ENCODE measurements at places on chromosomes 2 and 18. TPM values are rescaled to one million over a fixed set of nuclear protein-coding genes. Genes with fewer than 3 reads are reported as not detected.
A peak's percentile ranks its signal among the peaks of the same experiment; 100 is the strongest.

The MC2R gene
- not detected for total RNA-seq

The NEURL3 gene
- not detected for total RNA-seq

The UGT1A3 gene
- total RNA-seq, result not detected

The GATA6 gene
- total RNA-seq, result 0.08 TPM

The RAD51AP2 gene
- not detected for total RNA-seq

The DOK6 gene
- not detected for total RNA-seq

The DTYMK gene
- 6.0 TPM for total RNA-seq

The EPB41L3 gene
- total RNA-seq, result 11.2 TPM

The REG3G gene
- total RNA-seq, result not detected

The ST3GAL5 gene
- 77.8 TPM for total RNA-seq

The CHCHD5 gene
- 14.3 TPM for total RNA-seq

GRCh38 chr18:4721545-4721944 is 266.4 kb upstream of the DLGAP1 start:
- no peak overlapping the region for H3K4me3 ChIP-seq
- no peak for DNase-seq
- no peaks in the 10 kb centered on the region for H3K4me1 ChIP-seq
- no peaks in the 10 kb centered on the region for H3K27me3 ChIP-seq
- H3K27ac ChIP-seq, result no peak overlapping the region
- no peaks in the 10 kb centered on the region for H3K36me3 ChIP-seq

DNA sequence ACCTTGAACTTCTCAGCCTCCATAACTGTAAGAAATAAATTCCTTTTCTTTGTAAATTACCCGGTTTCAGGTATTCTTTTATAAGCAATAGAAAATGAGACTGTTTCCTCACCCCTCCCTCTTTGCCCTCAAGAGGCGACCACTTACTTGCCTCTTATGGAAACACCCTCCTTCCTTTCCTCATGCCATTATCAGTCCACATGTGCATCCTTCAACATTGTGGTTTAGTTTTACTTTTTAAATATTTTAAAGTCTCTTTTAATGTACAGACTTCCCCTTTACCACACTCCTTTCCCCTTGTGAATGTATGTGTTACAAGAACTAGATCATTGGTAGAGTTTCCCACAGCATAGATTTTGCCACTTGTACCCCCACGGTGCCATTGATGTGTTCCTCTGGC is 202.4 kb upstream of the SIX2 start:
- no peaks in the 10 kb centered on the region for H3K4me1 ChIP-seq
- no peak overlapping the region for H3K4me3 ChIP-seq
- no peak for DNase-seq
- no peak overlapping the region for H3K27ac ChIP-seq
- H3K36me3 ChIP-seq, result no peaks in the 10 kb centered on the region
- peaks cover 5% of the 10 kb centered on the region for H3K27me3 ChIP-seq

- no peak for DNase-seq
- H3K4me1 ChIP-seq, result no peaks in the 10 kb centered on the region
- H3K27me3 ChIP-seq, result no peaks in the 10 kb centered on the region
Observed at GRCh38 chr2:198657512-198658121, 800.1 kb downstream of the SATB2 start.

DNA sequence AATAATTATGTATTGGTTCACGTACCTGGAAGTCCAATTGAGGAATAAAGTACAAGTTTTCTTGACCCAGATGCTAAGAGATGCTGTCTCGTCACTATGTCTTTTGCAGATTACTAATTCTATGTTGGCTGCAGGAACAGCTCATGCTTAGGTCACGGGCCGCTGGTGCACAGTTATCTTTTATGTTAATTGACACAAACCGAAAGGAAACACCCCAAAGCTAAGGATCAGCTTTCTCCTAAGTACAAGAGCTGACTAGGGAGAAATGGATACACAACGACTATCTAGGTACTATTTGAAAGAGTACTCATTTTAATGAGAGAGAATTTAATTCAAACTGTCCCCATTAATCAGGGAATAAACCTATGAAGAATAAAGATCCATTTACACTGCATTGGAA is 217.7 kb upstream of the SLC35G4 start:
- no peak overlapping the region for H3K4me3 ChIP-seq
- no peak overlapping the region for H3K27ac ChIP-seq
- DNase-seq, result no peak

- DNase-seq, result no peak
- peaks cover 35% of the 10 kb centered on the region for H3K36me3 ChIP-seq
- H3K4me3 ChIP-seq, result no peak overlapping the region
- H3K27me3 ChIP-seq, result no peaks in the 10 kb centered on the region
- no peaks in the 10 kb centered on the region for H3K4me1 ChIP-seq
Observed at GRCh38 chr2:32680942-32681341, 53.1 kb downstream of the TTC27 start.

DNA sequence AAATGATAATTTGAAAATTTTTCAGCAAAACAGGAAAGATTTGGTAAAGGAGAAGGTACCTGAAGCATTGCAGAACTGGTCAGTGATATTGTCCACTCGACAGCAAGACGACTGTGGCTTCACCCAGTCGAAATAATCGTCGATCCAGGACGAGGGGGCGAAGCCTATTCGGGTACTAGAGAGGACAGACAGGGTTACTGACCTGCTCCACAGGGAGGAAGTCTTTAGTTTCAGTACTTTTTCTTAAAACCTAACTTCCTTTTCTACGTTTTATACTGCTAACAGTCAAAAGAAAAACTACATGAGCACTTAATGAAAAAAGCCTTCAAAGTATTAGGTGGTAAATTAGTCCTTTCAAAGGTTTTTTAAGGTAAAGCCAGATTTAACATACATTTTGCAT is 36.0 kb downstream of the RMC1 start:
- no peak for DNase-seq
- H3K4me1 ChIP-seq, result peaks cover 35% of the 10 kb centered on the region
- no peak overlapping the region for H3K27ac ChIP-seq
- H3K4me3 ChIP-seq, result no peak overlapping the region

- no peaks in the 10 kb centered on the region for H3K36me3 ChIP-seq
- H3K27me3 ChIP-seq, result no peaks in the 10 kb centered on the region
- H3K4me1 ChIP-seq, result no peaks in the 10 kb centered on the region
- H3K27ac ChIP-seq, result no peak overlapping the region
- no peak for DNase-seq
- no peak overlapping the region for H3K4me3 ChIP-seq
Observed at GRCh38 chr2:189369566-189369965, 71.7 kb upstream of the WDR75 start.

DNA sequence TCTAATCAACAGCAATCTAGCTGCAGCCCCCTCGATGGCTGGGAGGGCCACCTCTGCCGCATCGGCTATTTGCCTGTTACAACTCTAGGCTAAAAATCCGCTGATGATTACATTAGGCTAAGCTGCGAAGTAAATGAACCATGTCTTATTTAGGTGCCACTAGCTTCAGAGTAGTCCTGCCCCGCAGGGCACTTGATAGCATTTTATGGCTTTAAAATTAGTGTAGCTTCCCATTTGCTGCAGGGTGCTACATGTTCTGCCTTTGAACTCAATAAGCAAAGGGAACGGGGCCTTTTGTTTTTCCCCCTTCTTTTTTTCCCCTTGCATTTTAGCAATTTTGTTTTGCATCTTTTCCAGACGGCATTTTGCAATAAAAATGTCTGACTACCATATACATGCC is 270.2 kb downstream of the GBX2 start:
- H3K4me1 ChIP-seq, result no peaks in the 10 kb centered on the region
- H3K36me3 ChIP-seq, result no peaks in the 10 kb centered on the region

GRCh38 chr2:85578243-85579180 is 1.1 kb downstream of the VAMP8 start:
- no peak for DNase-seq
- peak overlapping the region; percentile 84 for H3K4me3 ChIP-seq
- peaks cover 47% of the 10 kb centered on the region for H3K4me1 ChIP-seq
- H3K36me3 ChIP-seq, result peaks cover 31% of the 10 kb centered on the region

DNA sequence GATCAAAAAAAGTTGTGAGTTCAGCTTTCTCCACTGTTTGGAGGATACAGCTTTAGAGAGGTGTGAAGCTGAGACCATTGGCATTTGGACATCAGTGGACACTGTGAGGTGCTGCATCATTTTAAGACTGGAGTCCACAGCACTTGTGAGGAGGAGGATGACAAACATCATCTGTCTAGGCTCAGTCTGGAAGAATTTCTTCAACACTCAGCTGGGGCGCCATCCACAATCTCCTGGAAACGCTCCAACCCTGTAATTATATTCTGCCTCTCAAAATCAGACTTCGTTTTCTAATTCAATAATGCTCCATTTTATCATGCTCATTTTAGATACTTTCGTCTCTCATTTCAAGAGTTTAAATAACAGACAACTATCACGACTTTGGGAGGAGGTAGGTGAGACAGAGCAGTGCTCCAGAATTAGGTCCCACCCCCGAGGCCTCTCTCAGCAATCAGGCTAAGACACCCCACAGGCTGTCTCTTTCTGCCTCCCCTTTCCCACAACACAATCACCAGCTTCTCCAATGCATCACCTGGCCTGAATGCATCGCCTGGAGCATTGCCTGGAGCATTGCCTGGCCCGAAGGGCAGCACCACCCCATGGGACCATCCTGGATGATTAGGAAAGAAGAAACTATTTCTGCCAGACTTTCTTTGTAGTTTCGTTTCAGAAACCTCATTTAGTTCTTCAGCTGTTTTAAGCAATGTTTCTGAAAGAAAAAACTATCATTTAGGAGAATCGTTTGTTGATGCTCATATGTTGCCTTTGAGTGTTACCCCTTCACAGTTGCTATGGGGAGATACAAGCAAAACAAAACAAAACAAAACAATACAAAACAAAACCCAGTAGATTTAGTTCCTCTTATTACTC is 37.0 kb upstream of the DPP10 start:
- no peaks in the 10 kb centered on the region for H3K36me3 ChIP-seq
- no peaks in the 10 kb centered on the region for H3K27me3 ChIP-seq
- no peaks in the 10 kb centered on the region for H3K4me1 ChIP-seq
- no peak overlapping the region for H3K27ac ChIP-seq
- H3K4me3 ChIP-seq, result no peak overlapping the region
- no peak for DNase-seq

DNA sequence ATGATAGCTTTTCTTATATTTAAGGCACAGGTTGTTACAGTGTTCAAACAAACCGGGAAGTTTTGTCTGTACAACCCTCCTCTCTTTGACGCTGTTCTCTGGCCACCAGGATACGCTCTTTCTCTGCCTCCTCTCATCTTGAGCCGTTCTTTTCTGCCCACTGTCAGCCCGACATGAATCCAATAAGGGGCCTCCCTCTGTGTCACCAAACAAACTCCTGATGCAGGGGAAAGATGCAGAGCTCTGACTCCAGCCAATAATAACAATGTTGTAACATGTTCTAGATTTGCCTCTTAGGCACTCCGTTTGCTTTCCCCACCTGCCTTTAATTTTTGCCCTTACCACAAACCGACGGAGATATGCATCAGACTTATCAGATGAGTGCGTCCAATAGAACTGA is 449.3 kb downstream of the SLC4A3 start:
- no peaks in the 10 kb centered on the region for H3K4me1 ChIP-seq
- no peak for DNase-seq
- no peaks in the 10 kb centered on the region for H3K27me3 ChIP-seq
- H3K27ac ChIP-seq, result no peak overlapping the region
- H3K36me3 ChIP-seq, result no peaks in the 10 kb centered on the region
- H3K4me3 ChIP-seq, result no peak overlapping the region

GRCh38 chr18:77069931-77070330 is 62.7 kb downstream of the MBP start:
- peak overlapping the region; percentile 81 for H3K27ac ChIP-seq
- peaks cover 96% of the 10 kb centered on the region for H3K4me1 ChIP-seq
- no peaks in the 10 kb centered on the region for H3K27me3 ChIP-seq
- H3K36me3 ChIP-seq, result peaks cover 25% of the 10 kb centered on the region

DNA sequence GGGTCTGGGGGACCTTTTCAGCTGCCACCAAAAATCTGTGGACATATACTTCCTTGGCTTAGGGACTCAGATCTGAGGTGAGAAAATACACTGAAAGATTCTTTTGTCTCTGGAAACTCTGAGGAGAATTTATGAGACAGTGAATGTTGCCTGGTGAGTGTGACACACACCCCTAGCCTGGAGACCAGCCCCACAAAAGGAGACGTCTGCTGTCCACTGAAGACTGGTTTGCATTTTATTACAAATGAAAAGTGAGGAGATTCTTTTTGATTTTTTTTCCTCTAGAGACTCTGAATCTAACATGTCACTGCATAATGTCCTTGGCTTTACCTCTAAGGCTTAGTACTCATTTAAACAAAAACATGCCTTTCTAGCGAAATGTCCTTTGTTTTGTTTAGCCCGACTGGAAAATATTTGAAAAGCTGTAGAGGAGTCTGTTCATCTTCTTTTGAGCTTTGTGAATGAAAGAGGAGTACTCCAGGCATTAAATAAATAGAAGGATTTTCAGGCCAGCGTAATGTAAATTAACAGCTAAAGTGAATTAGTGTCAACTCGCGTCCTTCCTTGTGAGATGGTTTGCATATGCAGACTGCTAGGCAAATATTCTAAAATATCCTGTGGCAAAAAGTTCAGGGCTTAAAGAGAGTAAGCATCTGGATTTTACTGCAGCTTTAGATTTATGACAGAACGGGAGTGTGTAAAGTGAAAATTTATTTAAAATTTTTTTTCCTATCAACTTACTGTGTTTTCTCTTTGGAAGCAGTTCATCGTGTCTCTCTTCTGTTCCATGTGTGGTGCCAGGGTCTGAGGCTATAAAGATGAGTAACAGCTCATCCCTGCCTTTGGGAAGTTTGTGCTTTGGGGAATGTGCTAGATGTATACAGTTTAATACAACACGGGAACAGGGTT is 125.4 kb downstream of the VWA3B start:
- no peak for DNase-seq
- H3K36me3 ChIP-seq, result no peaks in the 10 kb centered on the region
- H3K27ac ChIP-seq, result no peak overlapping the region
- no peak overlapping the region for H3K4me3 ChIP-seq
- H3K4me1 ChIP-seq, result no peaks in the 10 kb centered on the region

- H3K27ac ChIP-seq, result no peak overlapping the region
- no peak overlapping the region for H3K4me3 ChIP-seq
- DNase-seq, result no peak
- no peaks in the 10 kb centered on the region for H3K4me1 ChIP-seq
- H3K36me3 ChIP-seq, result no peaks in the 10 kb centered on the region
Observed at GRCh38 chr2:84152462-84152861, 306.6 kb downstream of the SUCLG1 start.

GRCh38 chr2:182300608-182301007 is 126.2 kb downstream of the PDE1A start:
- no peak for DNase-seq
- no peaks in the 10 kb centered on the region for H3K36me3 ChIP-seq
- no peak overlapping the region for H3K27ac ChIP-seq
- no peaks in the 10 kb centered on the region for H3K27me3 ChIP-seq

DNA sequence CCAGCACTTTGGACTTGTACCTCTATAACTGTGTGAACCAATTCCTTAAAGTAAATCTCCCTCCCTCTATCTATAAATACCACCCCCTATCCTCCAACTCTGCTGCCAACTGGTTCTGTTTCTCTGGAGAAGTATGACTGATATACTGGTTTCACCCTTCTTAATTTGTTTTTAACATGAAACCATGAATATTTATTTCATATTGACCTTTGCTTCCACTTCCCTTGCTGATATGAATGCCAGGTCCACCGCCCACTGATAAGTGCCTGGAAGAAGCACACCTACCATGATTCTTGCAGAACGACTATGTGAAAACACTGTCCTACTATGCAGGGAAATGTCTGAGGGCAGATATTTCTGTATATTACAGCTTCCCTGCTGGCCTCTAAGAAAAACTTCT is 131.6 kb downstream of the GAREM1 start:
- no peak overlapping the region for H3K4me3 ChIP-seq
- H3K27me3 ChIP-seq, result peaks cover 8% of the 10 kb centered on the region
- DNase-seq, result no peak
- no peaks in the 10 kb centered on the region for H3K36me3 ChIP-seq
- no peak overlapping the region for H3K27ac ChIP-seq

Data from CD4-positive, alpha-beta T cell (primary cell).